Germinal center (tissue), 1 donor: ENCODE measurements at places on chromosomes 6 and 20.

GRCh38 chr6:129115471-129115870 lies 232.5 kb downstream of the LAMA2 start:
- DNase-seq, result no peak

- DNase-seq, result no peak
Observed at GRCh38 chr6:151481786-151482185, 12.0 kb upstream of the CCDC170 start.

GRCh38 chr6:14921170-14921569 lies 324.7 kb upstream of the JARID2 start:
- no peak for DNase-seq

GRCh38 chr20:59157064-59157463 lies 6.6 kb upstream of the ZNF831 start:
- no peak for DNase-seq

- no peak for DNase-seq
Observed at GRCh38 chr20:61443443-61444126, 191.5 kb downstream of the CDH4 start.

DNA sequence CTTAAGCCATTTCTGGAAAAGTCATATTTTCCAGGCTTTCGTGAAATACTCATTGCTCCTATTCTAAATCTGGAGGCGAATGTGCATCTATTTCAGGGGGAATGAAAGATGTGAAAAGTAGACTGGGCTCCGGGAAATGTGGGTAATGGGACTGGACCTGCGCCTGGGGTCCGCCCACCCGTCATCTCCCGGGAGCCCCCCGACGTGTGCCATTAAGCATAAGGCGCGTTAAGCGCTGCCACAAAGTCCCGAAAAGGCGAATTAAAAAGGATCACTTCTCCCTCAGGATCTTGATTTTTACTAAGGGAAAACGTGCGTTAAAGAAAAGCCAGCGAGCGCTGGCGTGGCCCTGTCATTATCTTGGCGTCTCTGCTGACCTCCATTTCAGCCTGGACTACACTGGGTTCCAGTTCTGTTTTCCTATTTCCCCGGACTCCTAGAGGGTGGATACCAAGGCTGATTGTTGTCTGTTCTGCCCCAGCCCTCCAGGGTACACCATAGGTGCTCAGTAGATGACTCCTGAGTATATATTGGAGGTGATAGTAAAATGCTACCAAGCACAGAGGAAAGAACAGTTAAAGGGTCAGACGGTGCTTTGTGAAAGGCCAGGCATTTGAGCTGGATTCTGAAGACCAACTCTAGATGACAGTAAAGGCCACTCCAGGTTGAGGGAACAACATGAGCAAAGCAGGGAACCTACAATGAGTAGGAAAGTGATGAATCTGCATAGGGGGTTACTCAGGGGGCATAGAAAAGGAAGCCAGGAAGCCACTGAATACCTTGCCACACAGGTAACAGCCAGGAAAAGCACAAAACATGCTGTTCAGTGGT lies 89.2 kb upstream of the ARID1B start:
- no peak for DNase-seq

GRCh38 chr6:128763599-128764300 lies 119.2 kb upstream of the LAMA2 start:
- no peak for DNase-seq

GRCh38 chr6:139161817-139162284 lies 27.0 kb downstream of the HECA start:
- DNase-seq, result peak; percentile 60

GRCh38 chr20:11001302-11001701 lies 327.5 kb upstream of the JAG1 start:
- no peak for DNase-seq

DNA sequence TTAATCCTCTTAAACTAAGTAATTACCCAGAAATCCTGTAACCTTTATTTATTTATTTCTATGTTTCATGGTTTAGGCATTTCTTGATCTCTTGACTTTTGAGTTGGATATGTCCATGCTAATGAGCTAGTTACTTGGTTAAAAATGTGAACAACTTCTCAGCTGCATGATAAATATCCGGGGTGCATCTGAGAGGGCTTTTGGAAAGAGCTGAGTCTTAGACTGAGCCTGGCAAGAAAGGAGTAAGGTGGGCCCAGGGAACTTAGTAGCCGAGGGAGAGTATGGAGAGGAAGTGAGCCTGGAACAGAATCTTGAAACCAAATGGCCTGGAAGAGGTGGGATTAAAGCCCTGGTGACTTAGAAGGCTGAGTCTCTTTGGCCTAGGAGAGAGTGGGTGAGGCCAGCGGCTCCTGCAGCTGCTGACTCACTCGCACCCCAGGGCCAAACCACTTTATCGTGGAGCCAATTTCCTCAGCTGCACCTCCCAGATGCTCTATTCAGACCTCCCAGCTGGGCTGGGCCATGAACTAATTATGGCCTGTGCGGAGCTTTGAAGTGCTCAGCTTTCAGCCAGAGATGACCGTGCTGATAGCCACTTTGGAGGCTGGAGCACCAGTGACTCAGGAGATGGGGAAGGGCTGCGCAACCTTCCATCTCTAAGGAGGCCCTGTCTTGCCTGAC lies 19.1 kb downstream of the TGM3 start:
- no peak for DNase-seq

DNA sequence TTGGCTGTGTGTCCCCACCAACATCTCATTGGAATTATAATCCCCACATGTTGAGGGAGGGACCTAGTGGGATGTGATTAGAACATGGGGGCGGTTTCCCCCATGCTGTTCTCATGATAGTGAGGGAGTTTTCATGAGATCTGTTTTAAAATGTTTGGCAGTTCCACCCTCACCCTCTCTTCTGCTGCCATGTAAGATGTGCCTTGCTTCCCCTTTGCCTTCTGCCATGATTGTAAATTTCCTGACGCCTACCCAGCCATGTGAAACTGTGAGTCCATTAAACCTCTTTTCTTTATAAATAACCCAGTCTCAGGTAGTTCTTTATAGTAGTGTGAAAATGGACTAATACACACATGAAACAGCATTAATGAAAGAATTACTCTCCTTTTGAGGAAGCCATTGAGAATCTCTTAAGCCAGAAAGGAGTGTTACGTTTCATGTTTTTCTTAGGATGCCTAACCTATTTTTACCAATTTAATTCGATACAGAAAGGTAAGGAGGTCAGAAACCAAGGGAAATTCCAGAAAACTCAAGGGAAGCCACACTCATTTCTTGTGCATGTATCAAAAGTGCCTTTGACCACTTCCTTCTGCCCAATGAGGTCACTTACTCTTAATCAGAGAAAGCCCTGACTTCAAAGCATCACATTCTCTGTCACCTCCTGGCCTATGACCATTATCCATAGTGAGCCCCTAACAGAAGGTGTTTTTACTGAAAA lies 24.7 kb upstream of the HINT3 start:
- DNase-seq, result no peak

- no peak for DNase-seq
Observed at GRCh38 chr6:39430871-39431523, 108.5 kb upstream of the KCNK16 start.

- no peak for DNase-seq
Observed at GRCh38 chr6:78623554-78623953, 243.8 kb upstream of the IRAK1BP1 start.

DNA sequence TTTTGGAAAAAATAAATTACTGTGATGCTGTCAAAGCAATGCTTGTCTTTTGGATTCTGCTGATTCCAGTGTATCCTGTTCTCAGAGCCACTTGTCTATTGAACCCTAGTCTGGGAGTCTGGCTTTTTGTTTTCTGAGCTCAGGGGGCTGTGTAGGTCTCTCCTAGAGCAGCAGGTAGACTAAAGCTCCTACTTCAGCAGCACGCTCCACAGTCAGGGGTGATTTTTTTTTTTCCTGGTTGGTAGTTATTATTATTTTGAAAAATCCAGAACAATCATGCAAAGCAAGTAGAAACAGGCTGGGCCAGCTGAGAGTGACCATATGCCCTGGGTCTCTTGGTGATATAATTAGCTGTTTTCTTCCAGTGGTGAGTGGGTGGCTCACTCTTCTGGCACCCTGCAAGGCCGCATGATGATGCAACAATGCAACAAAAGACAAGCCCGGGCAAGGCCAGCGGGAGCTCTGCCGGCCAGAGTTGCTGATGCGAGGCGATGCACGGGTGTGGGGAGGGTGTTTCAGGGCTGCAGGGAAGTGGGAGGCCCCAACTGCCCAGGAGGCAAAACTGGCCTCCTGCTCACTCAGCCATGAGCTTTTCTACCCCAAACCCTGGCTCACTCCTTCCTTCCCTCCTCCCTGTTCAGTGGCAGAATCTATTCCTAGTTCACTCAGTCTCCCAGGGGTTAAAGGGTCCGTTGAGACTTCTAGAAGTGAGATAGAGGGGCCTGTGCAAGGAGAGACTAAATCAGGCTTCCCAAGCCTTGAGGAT lies 11.5 kb upstream of the CDKN1A start:
- no peak for DNase-seq

DNA sequence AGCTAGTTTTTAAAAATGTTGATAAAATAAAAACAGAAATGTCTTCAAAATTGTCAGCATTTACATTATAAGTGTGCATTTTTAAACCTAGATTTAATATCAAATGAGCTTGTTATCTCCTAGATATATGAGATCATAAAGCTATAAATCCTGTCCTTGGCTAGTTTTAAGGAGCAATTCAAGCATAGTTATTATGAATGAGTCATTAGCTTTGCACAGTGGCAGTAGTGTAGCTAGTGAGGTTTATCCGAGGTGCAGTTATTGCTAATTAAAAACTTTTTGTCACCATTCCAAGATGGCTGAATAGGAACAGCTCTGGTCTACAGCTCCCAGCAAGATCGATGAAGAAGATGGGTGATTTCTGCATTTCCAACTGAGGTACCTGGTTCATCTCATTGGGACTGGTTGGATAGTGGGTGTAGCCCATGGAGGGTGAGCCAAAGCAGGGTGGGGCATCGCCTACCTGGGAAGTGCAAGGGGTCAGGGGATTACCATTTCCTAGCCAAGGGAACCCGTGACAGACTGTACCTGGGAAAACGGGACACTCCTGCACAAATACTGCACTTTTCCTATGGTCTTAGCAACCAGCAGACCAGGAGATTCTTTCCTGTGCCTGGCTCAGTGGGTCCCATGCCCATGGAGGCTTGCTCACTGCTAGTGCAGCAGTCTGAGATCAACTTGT lies 108.8 kb upstream of the SYNCRIP start:
- DNase-seq, result no peak

- no peak for DNase-seq
Observed at GRCh38 chr20:49054056-49054643, 8.0 kb downstream of the CSE1L start.

DNA sequence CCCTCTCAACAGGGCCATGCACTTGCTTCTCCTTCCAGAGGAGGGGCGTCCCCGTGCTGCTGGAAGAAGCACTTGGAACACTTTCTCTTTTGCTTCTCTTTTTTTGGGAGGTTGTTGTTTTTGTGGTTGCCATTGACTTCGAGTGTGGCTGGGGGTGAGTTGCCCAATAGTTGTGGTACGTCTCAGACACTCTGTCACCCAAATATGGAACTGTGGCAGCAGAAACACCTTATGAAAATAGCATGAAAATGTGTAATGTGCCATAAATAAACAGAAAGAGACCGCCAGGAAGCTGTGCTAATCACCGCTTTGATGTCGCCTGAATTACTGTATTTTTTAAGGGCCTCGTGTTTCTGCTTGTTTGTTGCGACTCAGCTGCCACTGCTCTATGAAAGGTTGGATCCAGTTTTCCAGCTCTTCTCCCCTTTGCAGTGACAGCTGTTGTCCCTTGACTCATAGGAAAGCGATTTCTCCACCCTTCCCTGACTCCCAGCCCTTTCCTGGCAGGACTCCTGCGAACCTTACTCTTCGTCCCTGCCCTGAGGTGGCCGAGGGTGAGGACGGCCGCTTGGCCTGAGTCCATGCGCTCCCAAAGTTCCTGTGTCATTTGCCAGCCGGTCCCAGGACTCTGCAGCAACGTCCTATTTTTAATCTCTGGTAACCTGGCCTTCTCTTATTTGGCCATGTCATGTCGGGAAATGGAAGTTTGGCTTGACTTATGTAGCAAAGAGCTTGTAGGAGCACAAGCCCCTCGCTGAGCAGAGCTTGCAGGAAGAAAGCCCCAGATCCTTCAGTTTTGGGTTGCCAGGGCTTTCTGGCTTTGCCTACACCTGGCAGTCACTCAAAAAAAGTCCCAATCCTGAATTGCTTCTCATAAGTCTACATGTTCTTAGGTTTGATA lies 694.6 kb downstream of the QKI start:
- DNase-seq, result no peak

DNA sequence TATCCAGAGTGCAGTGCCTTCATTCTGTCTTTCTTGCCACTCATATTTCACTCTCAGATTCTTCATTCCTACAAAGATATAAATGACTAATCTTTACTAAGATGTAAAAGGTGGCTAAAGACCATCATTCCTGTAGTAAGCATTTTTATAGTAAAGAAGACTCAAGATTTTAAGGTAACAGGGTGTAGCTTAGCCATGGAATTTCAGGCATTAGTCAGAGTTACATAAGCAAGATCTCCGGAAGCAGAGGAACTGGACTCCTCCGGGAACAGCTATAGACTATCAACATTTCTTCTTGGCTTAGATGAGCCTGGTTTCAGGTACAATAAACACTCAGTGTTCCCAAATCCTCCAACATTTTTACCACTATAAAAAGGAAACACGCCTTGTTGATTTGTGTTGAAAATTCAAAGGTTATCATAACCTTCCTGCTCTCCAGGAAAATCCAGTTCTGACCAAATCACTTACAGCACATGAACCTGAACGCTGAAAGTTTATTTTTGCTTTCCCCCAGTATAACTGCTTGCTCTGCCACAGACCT lies 23.7 kb downstream of the SERPINB1 start:
- DNase-seq, result no peak

DNA sequence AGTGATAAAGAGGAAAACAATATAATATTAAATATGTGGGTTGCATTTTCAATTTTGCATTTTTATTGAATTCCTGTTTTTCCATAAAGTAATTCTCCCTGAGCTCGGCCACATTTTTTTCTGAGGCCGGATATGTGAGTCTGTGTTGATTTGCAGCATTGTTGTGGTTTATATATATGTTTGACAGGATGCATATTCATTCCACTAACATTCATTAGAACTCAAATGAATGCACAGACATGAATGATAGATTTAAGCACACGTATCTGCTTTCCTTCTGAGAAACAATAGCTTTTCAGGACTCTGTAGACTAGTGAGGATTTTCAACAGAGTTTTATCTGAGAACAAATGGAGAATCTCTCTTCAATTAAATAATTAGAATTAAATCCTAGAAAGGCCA lies 10.6 kb upstream of the EXOC2 start:
- DNase-seq, result no peak

- DNase-seq, result no peak
Observed at GRCh38 chr6:35057449-35058357, 83.4 kb downstream of the TCP11 start.

DNA sequence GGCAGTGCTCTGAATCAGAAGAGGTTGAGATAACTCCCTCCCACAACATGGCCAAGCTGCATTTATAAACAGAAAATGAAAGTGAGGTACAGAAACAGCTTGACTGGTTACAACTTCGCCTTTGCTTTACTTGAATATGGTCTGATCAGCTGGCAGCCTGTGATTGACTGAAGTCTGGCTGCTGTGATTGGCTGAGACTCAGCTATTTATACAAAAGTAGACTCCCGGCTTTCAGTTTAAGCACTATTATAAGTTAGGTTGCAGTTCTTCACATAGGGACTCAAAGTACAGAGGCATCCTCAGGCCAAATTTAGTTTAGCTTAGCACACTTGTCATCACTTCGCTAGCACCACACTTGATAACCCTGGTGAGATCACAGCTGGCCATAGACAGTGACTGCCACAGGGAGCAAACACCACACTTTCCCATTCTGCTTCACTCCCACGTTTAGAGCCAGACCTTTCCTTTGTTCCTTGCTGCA lies 362.6 kb downstream of the EPM2A start:
- DNase-seq, result no peak
